ENCODE measurements at places on chromosomes 7 and 10.

DNA sequence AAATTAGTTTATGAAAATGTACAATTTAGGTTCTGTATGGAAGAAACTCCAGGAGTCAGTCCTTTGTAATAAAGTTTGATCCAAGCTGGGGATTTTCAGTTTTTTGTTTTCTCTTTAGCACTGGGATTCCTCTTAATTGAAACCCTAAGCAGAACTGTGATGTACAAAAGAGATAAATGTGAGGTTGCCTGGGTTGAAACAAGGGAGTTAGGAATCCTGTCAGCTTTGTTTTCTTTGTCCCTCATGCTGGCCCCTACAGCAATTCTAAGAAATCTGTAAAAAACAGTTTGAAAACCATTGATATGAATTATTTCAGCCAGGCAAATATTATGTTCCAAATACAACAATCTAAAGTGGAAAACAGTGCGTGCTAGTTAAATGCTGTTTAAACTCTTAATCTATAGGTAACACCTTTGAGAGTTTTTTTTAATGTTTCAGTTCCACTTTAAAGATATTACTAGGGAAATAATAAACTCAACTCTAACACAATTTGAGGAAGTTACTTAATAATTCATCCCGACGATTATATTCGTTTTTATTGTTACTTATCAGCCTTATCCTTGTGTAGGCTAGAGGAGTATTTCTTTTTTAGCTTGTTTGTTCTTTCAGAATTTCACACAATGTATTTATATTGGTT lies 65.3 kb downstream of the SGCE start:
- no peak for DNase-seq

GRCh38 chr10:49587981-49588380 lies 22.1 kb upstream of the SLC18A3 start:
- no peak for DNase-seq

DNA sequence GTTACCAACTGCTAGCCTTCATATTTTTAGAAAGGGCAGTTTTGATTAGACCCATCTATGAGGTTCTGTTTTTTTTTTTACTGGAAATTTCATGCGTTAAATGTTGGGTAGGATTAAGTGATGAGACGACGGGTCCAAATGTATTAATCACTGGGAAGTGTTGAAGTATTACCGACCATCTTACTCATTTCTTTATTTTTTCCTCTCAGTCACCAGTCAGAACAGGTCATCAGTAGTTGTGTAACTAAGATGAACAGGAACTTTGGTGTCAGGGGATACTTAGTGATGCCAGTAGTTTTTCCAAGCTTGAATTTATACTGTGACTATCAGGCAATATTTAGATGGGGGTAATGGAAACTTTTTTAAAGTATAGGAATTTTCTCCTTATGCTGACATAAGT lies 14.2 kb downstream of the TFAM start:
- no peak for DNase-seq

- DNase-seq = no peak
Measured at GRCh38 chr10:3853016-3853415, 68.0 kb upstream of the KLF6 start.

GRCh38 chr10:128044186-128044585 lies 82.0 kb downstream of the MKI67 start:
- DNase-seq = no peak

- peak; percentile 24 for DNase-seq
Measured at GRCh38 chr7:50595491-50596102, 30.4 kb upstream of the DDC start.

DNA sequence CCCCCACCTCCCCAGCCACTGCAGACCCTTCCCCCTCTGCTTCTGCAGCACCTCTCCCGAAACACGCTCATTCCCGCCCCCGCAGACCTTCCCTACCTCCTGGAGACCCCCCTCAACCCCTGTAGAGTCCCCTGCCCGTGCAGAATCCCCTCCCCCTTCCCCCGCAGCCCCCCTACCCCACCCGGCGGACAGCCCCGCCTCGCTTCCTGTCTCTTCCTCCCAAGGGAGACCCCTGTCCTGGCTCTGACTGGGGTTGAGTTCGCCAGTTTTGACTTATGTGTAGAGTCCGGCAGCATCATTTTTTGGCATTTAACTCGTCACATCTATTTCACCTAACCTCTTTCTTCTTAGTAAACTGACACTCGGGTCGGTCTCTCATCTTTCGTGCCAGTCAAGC lies 54.0 kb downstream of the ALOX5 start:
- no peak for DNase-seq

DNA sequence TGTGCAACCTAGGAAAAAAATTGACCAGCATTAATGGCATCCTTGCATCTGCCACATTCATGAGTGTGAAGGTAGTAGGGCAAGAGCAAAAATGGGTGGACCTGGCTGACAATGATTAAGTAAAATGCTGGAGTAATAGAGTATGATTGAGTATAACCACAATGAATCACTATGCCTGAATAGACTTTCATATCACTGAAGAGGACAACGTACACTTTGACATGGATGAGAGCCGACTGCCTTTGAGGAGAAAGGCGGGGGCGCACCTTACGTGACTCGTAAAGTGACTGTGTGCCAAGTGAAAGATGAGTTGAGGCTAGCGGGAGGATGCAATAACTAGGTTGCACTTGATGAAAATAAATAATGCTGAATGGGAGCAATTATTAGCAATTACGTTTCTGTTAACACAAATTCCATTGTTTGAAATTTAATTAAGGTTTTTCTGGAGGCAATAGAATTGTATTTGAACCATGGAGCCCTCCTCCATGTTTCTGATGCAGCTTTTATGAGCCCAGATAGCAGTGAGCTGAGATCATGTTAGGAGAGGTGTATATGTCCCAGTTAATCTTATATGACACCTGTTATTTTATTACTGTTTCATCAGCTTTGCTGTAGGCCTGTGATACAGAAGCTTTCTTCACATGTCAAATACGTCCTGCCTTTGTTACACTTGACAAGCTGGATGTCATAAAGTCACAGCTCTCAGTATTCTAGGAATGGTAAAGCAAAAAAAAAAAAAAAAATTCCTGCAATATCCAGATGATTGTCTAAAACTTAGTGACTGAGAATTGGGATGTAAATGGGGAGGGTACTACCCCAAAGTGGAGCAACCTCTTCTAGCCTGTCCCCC lies 596.5 kb downstream of the NXPH1 start:
- DNase-seq = no peak

DNA sequence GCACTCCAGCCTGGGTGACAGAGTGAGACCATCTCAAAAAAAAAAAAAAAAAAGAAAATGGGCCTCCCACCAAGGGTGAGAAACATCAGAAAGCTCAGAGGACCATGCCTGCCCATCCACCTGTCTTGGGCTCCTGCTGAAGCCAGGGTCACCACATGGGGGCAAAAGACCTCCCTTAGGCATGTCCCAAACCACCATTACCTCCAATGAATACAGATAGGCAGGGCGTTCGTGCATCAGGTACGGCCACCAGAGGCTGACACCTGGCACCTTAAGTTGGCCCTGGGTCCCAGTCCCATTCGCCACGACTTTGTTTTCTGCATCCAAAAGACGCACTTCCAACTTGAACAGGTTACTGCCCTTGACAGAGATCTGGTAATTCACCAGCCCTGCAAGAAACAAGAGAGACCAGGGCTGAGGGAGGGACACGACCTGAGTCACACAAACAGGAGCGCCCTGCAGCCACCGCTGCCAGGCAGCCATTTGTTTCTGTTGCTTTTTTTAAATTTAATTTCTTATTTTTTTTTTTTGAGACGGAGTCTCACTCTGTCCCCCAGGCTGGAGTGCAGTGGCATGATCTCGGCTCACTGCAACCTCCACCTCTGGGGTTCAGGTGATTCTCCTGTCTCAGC lies 6.1 kb downstream of the GUSB start:
- no peak for DNase-seq

DNA sequence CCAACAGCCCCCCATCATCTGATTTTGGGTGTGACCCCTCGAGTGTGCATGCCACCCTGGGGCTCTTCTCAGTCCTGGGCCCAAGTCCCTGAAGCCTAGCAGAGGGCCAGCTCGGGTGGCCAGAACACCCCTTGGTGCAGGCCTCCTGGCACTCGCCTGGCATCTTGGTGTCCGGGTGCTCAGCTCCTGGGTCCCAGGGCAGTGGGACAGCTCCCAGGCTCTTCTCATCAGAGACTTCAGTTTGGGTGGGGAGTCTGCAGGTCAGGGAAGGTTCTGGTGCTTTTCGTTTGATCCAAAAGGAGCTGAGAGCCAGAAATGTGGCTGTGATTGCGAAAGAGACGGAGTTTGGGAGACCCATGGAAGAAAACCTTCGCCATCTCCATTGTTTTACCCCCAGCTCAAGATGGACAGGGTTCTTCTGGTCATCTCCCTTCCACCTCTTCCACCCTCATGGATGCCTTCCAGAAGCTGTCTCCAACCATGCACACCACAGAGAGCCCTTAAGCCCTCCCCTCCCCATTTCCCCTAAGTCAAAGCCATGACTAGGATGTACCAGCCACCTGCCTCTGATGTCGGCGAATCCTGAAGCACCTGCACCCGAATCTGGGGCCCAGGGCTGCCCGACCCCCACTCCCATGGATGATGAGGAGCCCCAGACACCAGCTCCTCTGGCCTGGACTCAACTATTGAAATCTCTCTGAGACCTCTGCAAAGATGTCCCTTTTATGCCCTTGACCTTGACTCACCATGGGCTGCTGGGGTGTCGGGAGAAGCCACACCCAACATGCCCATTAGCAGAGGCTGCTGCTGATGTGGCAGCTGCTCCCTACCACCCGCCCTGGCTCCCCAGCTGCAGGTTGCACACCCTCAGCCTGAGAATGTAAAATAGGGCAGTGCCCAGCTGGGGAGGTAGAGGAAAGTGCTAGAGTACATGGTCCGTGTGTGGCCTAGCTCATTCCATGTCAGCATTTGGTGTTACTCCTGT lies 55.3 kb downstream of the ADCYAP1R1 start:
- DNase-seq = no peak

DNA sequence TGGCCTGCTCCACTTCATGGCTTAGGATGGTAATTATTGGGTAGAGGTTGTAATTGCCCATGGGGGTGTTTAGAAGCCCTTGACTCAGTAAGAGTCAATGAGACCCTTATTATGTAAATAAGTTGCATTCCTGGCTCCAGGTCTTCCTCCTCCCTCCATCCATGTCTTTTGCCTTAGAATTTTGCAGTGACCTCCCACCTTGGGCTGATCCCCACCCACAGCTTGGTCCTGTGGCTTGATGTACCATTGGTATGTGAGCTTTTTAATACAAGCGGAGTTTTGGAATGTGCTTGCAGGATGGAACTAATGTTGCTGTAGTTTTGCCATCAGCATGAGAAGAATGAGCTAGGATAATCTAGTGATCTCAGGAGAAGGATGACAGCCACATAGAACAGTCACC lies 73.2 kb upstream of the DGKI start:
- DNase-seq = no peak

GRCh38 chr7:25861601-25862260 lies 290.3 kb upstream of the NFE2L3 start:
- no peak for DNase-seq

GRCh38 chr10:59585046-59585700 lies 124.5 kb downstream of the SLC16A9 start:
- no peak for DNase-seq

GRCh38 chr7:36210291-36210922 lies 57.4 kb downstream of the EEPD1 start:
- no peak for DNase-seq

DNA sequence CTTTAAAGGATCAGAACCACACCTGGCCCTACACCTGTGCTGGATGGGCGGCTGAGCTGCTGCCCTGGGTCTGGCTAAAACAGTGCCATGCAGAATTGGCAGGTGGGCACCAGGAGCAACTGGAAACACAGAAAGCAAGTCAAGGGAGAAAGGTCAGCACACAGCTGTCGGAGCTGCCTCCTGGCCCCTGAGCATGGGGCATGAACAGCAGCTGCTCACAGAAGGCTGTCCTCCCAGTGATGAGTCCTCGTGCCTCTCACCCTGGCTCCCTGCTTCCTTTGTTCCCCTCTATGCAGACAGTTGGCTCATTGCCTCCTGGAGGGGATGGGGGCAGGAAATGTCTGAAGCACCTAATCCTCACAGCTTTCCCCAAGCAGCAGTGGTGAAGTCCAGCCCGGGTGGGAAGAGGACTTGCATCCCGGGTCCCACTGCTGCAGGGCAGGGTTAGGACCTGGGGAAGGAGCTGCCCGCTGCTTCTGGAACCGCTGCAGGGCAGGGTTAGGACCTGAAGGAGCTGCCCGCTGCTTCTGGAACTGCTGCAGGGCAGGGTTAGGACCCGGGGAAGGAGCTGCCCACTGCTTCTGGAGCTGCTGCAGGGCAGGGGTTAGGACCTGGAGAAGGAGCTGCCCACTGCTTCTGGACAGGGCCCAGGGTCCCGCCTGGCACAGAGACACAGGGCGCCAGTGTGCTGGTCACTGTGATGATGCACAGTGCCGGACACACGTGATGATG lies 37.3 kb downstream of the VIPR2 start:
- DNase-seq = no peak

- DNase-seq = no peak
Measured at GRCh38 chr10:102313221-102313896, 68.0 kb downstream of the GBF1 start.

DNA sequence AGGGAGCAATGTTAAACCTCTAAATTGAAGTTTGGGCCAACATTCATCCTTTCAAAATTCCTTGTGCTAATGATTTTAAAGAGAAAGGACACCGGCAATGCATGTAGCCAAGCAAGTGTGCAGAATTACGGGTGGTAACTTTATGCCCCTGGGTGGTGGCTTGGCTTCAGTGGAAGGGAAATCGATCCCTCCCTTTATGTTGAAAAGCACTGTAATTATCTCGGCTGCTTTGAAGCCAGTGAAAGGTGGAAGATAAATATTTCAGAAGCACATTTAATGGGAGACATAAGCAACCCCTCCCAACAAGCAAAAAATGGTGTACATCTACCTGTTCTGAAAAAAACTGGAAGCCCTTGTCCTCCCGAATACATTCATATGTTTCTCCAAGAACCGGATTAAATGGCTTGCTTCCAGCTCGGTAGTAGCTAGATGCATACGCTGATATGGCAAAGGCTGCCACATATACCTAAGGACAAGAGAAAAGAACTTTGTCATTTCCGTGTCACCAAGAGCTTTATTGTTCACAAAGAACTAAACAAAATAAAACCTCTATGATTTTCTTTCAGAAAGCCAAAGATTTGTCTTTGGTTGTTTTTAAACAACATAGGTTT lies 73.3 kb upstream of the GSDME start:
- DNase-seq = no peak

DNA sequence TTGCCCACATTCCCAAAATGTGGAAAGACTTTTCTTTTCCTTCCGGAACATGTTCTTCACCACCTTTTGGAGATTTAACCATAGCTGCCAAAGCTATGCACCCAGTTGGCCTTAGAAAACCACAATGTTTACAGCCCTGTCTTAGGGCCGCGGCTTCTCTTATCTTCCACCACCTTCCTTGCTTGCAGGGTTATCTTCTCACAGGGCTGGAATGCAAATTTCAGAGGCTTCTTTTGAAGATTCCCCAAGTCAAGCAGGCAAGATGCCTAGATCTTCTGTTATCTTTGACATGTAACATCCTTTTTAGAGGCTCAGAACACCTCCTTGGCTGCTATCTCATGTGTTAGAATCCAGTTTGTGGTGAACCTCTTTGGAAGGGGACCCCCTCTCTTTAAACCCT lies 11.1 kb downstream of the KCTD7 start:
- no peak for DNase-seq

DNA sequence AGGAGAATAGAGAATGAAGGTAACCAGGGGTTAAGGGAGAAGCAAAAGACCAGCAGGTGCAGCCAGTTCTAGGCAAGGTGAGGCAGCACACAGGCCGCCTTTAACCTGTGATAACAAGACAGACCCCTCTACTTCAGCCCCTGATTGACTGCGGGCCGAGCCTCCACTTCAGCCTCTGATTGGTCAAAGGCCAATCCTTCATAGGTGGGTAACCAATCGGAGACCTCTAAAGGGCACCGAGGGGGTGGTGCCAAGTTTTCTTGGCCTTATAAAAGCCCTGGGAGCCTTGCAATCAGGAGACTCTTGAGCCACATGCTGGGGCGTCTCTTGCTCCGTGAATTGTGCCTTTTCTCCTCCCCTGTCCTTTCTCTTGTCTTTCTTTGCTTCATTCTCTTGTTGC lies 98.8 kb downstream of the ELFN1 start:
- no peak for DNase-seq
